Hematopoietic multipotent progenitor cell treated with erythropoietin and hydrocortisone succinate and interleukin-3 and kit ligand, for 15 days (in vitro differentiated cells): ENCODE measurements at places on chromosomes 1 and 21.

- DNase-seq, result no peak
Observed at GRCh38 chr1:100536031-100536430, 1.9 kb upstream of the GPR88 start.

DNA sequence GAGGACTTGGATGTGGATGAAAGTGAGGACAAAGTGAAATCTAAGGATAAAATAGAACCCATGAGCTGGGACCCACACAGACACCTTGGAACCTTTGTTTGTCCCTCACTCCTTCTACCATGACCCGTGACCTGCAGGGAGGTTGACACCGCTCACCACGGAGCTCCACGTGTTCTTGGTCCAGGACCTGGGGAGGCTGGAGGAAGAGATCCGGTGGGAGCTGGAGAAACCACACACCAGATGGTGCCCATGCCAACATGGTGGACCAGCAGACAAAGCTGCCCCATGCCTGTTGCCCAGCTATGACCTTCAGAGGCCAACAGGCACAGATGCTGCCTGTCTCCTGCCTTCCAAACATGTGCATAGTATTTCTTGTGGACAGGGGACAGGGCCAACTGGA lies 721.9 kb downstream of the PTPRU start:
- no peak for DNase-seq

DNA sequence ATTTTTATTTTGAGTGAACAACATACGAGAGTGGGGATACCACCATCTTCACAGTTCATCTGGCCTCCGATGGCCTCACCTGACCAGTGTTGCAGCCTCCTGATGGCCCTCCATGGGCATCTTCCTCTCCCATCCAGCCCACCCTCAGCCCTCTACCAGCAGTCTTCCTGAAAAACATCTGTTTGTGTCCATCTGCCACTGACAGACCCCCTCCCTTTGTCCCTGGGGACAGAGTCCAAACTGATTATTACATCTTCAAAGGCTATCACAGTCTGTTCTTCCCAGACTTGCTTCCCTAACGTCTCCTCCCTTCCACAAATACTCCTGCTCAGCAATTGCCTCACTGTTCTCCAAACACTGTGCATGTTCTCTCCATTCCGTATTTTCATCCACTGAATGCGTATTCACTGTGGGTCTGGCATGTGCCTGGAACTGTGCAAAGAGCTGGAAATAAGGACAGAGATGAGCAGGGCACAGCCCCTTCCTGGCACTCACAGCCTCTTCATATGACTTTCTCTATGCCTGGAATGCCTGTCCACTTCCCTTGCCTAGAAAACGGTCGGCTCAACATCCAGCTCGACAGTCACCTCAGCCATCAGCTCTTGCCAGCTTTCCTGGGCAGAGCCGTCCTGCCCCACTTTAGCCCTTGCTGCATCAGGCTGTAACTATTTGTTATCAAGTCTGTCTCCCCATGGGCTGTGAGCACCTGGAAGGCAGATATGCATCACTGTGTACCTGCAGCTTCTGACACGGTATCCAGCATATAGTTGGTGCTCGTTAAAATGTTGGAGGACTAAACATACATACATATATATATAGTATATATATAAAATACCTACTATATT lies 8.3 kb upstream of the ATF3 start:
- no peak for DNase-seq

- DNase-seq, result no peak
Observed at GRCh38 chr1:57222801-57223200, 201.1 kb downstream of the DAB1 start.

DNA sequence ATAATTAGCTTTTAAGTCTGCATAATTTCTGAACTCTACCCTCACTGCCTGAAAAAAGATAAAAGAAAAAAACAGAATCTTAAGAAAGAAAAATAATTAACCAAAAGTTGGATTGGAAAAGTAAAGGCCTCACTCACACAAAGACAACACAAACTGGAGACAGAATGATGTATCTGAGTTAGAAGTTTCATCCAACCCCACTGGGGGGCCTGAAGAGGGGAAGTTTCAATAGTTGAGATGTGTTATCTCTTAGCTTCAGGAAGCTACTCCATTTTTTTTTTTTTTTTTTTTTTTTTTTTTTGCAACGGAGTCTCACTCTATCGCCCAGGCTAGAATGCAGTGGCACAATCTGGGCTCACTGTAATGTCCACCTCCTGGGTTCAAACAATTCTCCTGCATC lies 19.9 kb downstream of the SYDE2 start:
- DNase-seq, result no peak

- peak; percentile 55 for DNase-seq
Observed at GRCh38 chr1:11881749-11882441, 23.1 kb upstream of the NPPB start.

DNA sequence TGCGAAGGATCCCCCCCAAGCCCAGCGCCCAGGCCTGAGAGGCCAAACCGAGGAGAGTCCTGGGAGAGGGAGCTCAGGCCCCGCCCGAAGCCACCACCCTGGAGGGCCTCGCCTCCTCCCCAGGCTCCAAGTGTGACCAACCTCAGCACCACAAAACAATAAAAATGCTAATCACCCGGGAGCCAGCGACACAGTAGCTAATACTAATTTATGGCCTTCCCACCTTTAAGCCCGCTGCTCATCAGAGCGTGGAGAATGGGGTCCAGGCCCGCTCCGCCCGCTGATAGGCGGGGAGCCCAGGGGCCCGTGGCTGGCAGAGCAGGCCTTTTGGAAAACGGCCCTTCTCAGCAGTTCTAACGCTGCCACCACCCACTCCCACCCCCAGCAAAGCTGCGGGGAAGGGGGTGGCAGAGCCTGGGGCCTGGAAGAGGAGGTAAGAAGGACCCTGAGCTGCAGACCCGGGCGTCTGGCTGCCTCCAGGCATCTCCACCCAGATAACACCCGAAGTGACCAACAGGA lies 20.4 kb upstream of the TAS1R2 start:
- DNase-seq, result no peak

GRCh38 chr1:168833801-168834224 lies 104.8 kb upstream of the DPT start:
- no peak for DNase-seq

- DNase-seq, result no peak
Observed at GRCh38 chr21:27173053-27173452, 206.2 kb upstream of the ADAMTS5 start.

GRCh38 chr1:59025898-59026426 lies 242.1 kb upstream of the JUN start:
- DNase-seq, result no peak

DNA sequence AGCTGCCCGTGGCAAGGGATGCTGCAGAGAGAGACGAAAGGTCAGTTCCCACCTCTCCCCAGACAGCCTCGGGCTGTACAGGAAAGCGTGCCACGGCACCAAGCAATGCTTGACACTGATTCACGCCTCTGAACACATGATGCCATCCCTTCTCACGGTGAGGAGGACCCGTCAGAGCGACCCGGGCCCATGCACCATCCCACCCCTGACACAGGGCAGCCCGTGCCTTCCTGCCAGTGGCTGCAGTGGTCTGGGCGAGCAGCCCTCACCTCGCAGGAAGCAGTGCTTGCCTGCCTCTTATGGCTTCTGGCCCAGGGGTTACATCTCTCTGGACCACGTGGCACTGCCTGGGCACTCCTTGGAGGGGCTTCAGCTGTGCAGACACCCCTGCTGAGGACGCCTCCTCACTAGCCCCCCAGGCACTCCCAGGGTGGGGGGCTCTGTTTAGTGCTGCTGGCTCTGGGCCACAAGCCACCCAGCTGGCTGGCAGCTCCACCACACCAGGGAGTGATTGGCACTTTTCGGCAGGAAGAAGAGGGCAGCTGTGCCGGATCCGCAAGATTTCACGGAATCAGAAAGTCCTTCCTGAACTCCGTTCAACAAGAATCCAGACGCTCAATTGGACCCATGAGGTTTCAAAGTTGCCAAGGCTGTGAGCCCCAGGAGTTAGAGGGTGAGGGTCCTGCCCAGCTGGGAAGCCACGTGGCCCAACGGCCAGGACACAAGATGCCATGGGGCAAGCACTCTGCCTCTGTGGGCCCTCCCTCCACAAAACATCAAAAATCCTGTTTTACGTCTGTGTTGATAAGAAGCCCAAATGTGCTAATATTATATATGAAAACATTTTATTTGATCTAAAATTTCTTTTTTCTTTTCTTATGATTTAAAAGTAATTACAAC lies 34.8 kb upstream of the SLC19A1 start:
- DNase-seq, result no peak

DNA sequence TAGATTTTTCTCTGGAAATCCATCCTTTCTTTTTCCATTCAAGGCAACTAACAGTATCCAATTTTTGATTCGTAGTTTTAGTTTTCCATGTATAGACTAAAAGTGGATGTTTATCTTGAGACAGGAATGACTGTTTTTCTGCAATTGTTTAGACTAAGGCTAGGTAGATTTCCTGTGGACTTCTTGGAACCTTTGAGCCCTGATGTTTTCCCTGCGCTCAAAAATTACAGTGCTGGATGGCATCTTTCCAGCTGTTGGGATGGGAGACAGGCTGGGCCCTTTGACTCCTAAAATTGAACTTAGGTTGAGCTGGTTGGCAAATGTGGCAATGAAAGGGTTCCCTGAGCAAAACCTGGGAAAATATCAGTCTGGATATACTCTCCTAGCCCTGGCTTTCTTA lies 180.4 kb downstream of the DHRS3 start:
- DNase-seq, result no peak

DNA sequence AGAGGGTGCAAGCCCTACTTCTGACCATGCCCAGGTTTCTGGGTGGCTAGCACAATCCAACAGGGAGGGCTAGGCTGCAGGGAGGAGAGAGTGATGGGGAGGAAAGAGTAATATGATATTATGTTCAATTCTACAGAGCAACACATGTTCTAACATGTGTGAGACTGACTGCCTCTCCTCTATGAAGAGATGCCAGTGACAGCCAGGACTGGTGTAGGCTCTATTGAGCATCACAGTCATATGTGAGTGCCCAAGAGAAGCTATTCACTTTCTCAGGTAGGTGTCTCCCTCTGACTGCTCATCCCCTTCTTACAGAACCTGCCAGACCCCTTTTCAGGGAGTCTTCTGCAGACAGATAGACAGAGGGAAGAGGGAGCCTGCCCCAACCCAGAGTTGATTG lies 446.1 kb downstream of the SIPA1L2 start:
- no peak for DNase-seq

DNA sequence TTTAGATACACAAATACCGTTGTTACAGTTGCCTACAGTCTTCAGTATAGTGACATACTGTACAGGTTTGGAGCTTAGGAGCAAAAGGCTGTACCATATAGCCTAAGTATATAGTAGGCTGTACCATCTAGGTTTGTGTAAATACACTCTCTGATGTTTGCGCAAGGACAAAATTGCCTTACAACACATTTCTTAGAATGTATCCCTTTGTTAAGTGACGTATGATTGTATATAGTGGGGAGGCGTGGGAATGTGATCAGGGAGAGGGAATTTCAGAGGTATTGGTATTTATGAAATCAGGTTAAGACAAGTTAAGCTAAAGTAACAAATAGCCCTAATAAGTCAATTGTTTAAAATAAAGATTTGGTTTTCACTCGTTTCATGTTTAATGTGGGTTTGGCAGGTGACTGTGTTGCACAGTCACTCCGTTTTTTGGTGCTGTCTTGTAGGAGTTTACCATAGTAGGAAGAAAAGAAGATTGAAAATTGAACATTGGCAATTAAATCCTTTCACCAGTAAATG lies 2.7 kb downstream of the GORAB start:
- no peak for DNase-seq

DNA sequence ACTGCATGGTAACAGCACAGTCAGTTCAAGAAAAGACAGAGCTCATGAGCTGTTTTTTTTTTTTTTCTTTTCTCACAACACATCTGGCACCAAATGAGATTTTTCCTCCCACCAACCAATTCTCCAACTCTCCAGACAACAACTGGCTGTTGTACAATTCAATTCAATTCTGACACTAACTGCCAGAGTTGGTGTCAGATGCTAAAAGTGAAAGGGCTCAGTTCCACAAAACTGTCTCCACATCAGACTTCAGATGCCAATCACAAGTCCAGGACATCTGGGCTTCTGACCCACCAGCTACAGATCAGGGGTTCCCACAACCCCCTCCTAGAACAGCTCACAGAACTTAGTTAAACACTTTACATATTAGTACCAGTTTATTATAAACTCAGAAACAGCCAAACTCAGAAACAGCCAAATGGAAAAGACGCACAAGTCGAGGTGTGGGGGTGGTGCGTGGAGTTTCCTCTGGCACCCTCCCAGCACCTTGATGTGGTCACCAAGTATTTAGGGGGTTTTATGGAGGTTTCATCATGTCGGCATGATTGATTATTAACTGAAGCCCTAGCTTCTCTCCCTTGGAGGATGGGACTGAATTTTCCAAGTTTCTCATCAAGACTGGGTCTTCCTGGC lies 39.2 kb upstream of the LRRC8D start:
- DNase-seq, result no peak
